ENCODE measurements at places on chromosomes 5 and 9.

DNA sequence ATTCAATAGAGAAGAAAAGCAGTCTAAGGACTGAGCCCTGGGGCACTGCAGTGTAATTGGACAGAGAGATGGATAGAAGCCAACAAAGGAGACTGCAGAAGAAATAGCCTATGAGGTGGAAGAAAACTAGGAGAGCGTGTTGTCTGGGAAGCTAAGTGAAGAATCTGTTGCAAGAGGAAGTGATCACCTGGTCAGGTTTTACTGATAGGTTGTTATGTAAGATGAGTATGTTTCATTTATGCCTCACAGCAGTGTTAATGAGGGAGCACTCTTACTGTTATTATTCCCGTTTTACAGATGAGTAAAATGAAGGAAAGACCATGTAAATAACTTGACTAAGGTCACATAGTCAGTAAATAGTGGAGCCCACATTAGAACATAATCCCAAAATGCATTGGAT is 80.0 kb upstream of the GRHPR start:
- no peak for DNase-seq

GRCh38 chr9:34929506-34930102 is 28.5 kb upstream of the PHF24 start:
- no peak for DNase-seq

- DNase-seq = no peak
Observed at GRCh38 chr9:4111233-4112008, 188.4 kb downstream of the GLIS3 start.

DNA sequence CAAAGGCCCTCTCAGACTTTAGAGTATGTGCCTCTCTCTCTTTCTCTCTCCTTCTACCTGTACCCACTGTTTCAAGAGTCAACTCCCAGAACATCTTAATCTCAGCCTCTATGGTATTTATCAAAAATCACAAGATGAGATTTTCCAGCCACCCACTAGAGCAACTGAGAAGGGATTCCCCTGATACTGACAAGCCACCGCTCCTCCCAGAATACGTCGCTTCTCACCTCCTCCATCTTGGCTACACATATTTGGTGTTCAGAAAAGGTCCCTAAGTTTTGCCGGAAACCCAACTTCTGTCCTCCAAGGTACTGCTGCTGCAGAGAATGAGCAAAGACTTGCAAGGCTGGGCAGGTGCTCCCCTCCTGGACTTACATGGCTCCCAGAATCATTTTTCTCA is 6.1 kb downstream of the GARIN3 start:
- no peak for DNase-seq

DNA sequence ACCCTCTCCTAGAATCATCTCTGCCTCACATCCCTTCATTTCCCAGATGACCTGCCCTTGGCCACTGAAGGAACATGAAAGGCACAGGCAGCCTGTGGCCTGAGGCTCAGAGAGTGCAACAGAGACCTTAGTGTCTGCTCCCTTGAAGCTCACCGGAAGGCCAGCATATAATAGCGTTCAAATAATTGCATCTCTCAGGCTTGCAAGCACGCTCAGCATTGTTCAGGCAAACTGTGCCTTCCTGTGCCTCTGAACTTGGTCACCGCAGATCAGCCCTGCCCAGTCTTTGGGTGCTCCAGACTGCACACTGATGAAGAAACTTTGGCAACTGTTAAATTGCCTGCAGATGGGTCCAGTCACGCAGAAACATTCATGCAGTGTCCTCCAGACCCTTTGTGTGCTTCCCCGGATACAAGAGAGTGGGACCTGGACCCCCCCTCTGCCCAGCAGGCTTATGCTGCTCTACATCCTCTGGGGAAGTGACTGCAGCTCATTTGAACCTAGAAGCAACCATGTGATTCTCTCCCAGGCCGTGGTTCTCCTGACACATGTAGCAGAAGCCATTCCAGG is 216.0 kb upstream of the ANKRD55 start:
- no peak for DNase-seq

DNA sequence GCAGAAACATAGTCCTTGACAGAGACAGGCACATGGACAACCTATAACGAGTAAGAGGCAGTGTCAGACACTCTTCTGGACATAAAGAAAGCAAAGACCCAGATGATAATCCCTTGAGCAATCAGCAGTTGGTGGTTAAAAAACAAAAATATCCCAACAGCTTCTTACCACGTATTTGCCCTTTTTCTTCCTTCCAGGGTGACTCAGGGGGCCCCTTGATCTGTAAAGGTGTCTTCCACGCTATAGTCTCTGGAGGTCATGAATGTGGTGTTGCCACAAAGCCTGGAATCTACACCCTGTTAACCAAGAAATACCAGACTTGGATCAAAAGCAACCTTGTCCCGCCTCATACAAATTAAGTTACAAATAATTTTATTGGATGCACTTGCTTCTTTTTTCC is 9.5 kb downstream of the GZMK start:
- no peak for DNase-seq

DNA sequence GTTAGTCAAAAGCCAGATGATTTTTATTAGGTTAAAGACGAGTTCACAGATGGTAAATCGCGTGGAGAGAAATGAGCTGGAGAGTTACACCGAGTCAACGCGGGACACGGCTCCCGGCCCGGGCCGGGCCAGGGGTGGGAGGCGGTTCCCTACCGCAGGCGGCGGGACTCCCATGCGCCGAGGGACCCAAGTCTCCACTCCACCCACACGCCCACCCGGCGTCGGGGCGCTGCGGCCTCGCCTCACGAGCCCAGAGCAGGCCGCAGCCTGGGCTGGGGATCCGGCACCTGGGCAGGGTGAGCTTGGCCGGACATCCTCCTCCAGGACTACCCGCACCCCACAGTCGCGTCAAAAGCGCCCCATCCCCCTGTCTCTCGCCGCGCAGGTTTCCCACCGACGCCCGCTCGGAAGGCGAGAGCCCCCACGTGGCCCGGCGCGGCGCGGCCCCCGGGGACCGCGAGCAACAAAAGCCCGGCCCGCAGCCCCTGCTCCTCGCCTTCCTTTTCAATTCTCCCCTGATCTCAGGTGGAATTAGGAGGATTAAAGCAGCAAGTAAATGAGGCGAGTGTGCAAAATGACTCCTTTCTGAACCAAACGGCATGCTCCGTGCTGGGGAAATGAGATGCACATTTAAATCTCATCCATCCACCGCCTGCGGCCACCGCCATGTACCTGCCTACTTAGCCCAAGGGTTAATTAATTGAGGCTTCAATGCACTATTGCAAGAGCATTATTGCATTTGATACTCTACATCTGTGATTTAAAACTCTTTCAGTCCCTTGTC is 196.5 kb upstream of the TBCA start:
- no peak for DNase-seq

GRCh38 chr9:5455181-5455580 is 4.8 kb downstream of the CD274 start:
- DNase-seq = peak; percentile 63

GRCh38 chr9:97562542-97562941 is 61.1 kb downstream of the TMOD1 start:
- DNase-seq = no peak

- DNase-seq = no peak
Observed at GRCh38 chr5:36029914-36030313, 36.8 kb downstream of the UGT3A2 start.

- no peak for DNase-seq
Observed at GRCh38 chr9:113734826-113735225, 141.3 kb upstream of the ZNF618 start.

DNA sequence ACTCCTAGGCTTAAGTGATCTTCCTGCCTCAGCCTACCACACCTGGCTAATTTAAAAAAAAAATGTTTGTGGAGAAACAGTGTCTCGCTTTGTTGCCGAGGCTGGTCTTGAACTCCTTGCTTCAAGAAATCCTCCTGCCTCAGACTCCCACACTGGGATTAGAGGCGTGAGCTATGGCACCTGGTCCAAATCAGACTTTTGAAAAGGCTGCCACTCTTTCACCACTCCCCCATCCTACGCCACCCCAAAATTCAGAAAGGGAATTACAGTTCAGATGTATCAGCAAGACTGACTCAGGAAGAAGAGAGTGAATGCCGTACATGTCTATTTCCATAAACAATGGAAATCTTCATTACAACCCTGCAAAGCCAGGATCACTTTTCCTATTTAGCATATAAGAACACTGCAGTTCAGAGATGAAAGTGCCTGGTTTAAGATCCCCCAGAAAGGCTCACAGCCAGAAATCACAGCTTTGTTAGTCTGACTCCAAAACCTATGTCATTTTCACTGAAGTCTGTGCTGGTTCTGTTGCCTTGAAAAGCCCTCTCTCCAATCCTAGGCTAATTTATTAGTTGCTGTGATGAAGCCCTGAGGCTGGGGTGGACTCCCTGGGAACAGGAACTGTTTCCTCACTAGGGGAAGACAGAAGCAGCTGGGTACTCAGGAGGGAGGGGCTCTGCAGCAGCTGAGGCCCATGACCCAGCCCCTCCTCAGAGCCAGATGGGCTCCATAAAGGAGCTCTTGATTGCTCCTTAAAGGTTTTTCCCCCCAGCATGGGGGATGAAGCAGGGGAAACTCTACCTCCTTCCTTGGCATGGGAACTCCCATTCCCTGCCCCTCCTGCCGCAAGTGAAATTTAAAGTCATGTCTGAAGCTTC is 3.1 kb downstream of the FBLL1 start:
- DNase-seq = no peak

DNA sequence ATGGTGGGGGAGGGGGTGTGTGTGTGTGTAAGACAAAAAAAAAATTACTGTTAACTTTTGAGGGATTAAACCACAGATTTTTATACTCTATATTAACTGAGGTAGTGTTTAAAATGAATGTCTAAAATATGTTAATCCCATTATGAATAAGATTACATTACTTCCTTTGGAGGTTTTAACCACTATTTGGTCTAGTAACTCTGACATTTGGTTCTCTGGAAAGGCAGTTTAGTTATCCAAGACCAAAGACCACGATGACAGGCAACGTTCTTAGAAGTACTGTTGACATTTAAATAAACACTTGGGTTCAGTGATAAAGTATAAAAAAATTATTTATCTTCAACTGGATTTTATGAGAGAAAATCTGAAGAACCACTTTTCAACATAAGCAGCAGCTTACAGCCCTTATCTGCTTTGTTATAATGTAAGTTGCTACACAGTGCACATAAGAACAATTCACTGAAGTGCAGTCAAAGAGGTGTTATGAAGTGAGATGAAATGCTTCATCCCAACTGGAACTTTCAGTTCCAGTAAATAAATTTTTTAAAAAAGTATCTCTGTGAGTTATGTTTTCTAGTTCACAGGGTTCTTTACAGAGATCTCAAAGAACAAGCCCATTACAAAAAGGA is 94.5 kb downstream of the OSMR start:
- no peak for DNase-seq

DNA sequence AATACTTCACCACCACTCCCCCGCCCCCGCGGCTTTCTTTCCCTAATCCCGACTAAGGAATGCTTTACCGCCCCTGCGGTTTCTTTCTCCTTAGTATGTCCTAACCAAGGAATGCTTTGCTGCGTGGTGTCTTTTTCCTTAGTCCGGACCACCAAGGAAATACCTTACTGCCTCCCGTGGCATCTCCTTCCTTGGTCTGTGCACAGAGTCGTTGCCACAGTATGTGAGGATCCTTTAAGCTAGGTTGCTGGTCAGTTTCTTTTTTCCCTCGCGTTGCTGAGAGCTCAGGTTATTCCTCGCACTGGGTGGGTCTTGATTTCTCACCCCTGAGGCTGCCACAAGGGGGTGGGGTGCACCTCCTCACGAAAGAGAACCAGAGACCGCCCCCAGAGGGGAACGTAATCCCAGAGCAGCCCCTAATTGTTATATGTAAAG is 309.4 kb downstream of the NR3C1 start:
- no peak for DNase-seq

DNA sequence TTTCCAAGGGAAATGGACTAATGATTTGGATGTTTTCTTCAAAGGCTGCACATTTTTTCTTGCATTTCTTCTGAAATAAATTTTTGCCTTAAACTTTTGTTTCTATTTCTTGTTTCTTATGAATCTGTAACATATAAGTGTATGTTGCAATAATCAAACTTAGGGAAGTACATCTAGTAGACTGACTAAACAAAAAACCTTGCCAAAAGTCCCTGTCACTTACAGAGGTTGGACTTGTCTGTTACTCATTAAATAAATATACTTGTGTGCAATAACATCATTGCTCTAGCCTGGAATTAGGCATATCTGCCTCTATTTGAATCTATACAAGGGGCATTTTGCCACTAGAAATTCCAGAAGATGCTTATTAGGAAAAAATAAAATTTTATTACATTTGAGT is 56.6 kb downstream of the C6 start:
- peak; percentile 23 for DNase-seq

DNA sequence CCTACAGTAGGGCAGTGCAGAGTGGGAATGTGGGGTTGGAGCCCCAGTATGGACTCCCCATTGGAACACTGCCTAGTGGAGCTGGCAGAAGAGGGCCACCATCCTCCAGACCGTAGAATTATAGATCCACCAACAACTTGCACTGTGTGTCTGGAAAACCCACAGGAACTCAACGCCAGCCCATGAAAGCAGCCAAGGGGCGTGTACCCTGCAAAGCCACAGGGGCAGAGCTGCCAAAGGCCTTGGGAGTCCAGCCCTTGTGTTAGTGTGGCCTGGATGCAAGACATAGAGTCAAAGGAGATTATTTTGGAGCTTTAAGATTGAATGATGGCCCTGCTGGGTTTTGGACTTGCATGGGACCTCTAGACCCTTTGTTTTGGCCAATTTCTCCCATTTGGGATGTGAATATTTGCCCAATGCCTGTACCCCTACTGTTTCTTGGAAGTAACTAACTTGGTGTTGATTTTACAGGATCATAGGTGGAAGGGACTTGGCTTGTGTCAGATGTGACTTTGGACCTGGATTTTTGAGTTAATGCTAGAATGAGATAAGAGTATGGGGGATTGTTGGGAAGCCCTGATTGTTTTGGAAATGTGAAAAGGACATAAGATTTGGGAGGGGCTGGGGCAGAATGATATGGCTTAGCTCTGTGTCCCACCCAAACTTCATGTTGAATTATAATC is 266.8 kb downstream of the SEMA5A start:
- no peak for DNase-seq

DNA sequence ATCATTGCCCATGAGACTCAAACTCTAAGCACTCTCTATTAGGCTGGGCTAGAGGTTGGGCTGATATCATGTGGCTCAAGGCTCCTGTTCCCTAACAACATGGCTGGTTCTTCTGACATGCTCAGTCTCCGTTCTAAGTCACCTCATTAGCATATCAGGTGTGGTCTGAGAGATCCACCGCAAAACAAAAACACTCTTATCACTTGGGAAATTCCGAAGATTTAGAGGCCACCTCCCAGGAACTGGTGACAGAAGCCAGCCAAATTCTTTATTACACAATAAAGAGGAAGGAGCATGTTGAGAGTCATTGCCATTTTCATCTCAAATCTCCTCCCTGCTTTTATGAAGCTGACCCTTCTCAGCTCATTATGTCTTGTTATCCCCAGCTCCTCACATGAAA is 107.6 kb downstream of the MSX2 start:
- no peak for DNase-seq

GRCh38 chr5:654071-654778 is 38.9 kb downstream of the TPPP start:
- no peak for DNase-seq

DNA sequence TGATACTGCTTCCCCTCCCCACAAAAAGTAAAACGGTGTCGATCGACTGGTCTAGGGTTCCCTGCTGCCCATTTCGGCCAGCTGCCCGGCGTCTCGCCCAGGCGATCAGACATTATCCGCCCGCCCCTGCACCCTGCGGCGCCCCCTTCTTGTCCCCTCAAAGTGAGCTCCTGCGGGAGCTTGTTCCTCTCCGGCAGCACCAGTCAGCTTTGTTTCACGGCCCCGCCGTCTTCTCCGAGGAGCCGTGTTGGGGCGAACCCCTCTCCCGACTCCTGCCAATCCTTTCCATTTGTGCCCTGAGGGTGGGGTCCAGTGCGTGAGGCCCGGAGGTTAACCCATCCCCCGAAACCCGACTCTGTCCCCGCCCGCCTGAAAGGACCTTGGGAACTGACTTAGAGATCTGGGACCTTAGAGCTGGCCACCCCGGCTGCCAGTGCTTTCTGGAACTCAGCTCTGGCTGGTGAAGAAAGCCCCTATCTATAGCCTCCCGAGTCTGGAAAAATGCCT is 518 bp downstream of the UBE2B start:
- no peak for DNase-seq
